ENCODE measurements at places on chromosomes 5 and 9. TPM values are rescaled to one million over a fixed set of nuclear protein-coding genes. Genes with fewer than 3 reads are reported as not detected.

- no peak for DNase-seq
Observed at GRCh38 chr5:176631383-176632200, 1.1 kb downstream of the EIF4E1B start.

DNA sequence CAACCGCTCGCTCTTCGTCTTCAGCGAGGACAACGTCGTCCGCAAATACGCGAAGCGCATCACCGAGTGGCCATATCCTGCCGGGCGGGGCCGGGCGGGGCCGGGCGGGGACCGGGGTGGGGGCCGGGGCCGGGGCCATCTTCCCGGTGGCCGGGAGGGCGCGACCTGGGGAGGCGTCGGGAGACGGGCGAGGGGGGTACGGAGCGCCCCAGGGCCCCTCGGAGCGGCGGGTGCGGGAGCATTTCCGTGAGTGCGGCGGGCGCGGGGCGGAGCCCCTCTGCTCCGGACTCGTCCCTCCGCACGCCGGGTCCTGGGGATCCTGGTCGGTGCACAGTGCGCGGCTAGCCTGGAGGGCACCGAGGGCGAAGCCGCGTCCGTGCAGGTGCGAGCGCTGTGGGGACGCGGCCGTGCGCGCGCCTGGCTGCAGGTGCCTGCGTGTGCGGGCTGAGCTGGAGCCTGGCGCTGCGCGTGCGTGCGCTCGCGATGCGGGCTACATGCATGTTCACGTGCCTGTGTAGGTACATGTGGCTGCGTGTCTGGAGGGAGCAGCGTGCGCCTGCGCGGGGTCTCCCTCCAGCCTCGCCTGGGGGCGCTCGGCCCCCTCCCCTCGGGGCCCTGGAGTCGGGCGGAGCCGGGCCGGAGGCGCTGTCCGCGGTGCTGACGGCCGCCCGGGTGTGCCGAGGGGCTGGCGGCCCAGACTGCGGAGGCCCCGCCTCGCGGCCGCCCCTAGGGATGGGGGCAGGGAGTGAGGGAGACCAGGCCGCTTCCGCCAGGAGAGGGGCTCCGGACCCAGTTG lies 762 bp downstream of the CACNA1B start:
- DNase-seq = no peak

DNA sequence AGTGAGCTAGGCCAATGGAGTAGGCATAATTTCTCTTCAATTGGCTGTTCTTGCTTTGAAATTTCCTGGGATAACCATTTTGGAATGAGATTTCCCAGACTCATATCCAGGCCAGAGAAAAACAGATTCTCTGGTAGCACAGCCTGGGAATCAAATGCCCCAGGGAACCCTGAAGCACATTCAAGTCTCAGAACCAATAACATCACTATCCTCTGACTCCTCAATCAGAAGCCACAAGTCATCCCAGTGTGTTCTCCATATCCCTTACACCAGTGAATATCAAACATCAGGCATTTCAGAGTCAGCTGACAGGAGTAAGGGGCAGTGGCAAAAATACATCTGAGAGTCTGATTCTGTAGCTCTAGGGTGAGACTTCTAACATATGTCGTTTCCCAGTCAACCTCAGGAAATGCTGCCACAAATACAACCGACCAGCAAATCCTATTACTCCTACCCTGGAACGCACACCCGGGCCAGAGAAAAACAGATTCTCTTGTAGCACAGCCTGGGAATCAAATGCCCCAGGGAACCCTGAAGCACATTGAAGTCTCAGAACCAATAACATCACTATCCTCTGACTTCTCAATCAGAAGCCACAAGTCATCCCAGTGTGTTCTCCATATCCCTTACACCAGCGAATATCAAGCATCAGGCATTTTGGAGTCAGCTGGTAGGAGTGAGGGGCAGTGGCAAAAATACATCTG lies 537.7 kb upstream of the NMUR2 start:
- no peak for DNase-seq

- DNase-seq = no peak
Observed at GRCh38 chr9:68931821-68932220, 82.1 kb downstream of the PRKACG start.

GRCh38 chr9:126623314-126623666 lies 9.6 kb downstream of the LMX1B start:
- DNase-seq = no peak

GRCh38 chr5:168843277-168844015 lies 264.3 kb upstream of the PANK3 start:
- DNase-seq = no peak

GRCh38 chr9:95211028-95211427 lies 106.5 kb downstream of the FANCC start:
- DNase-seq = no peak

The SPOCK1 gene
- 52.4 TPM for total RNA-seq

The C9orf50 gene
- 0.34 TPM for total RNA-seq

DNA sequence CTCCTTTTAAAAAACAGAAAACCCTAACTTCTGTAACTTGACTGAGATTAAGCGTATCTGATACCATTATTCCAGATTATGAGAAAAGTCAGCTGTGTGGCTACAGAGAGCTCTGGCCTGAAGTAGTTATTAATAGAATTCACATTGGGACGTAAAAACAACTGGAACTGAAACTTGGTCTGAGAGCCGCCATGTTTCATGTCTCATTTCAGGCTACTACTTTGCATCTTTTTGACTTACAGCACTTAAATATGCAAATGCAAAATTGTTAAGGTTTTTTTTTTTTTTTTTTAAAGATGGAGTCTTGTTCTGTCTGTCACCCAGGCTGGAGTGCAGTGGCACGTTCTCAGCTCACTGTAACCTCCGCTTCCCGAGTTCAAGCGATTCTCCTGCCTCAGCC lies 25.2 kb downstream of the MAP3K1 start:
- DNase-seq = no peak

The RPP25L gene
- 11.6 TPM for total RNA-seq

DNA sequence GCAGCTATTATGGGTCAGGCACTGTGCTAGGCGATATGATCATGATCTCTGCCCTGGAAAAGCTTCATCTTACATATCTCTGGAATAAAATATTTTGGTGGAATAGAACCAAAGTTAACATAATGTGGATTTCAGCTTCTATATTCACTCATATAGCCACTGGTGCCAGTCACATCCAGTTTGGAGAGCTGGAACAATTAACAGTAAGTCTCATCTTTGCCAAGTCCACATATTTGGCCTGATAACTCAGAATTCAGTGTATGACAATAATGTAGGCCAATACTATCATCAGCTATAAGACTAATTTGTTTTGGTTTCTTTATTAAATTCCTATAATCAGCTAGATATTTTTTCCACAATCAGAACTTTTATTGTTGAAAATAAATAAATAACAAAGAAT lies 5.9 kb upstream of the FAM13B start:
- DNase-seq = no peak

- DNase-seq = peak; percentile 78
Observed at GRCh38 chr5:7074176-7074575, 321.8 kb upstream of the ADCY2 start.

DNA sequence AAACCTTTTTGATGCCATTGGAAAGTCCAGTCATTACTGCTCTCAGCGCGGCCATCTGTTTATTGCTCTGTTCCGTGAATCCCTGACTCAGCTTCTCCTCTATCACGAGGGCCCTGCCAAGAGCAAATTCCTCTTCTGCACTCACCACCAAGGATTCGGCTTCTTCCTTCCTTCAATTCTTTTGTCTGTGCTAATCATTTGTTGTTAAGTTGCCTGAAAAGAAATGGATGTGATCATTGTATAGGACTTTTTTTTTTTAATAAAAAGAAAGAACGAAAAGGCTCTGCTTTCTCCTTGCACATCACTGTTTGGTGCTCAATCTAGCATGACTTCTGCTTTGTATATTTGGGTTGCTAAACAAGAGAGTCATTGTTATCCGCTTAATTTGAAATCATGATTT lies 128.7 kb upstream of the PIK3R1 start:
- DNase-seq = no peak

The OTP gene
- not detected for total RNA-seq

GRCh38 chr5:101534491-101535110 lies 631.5 kb upstream of the ST8SIA4 start:
- DNase-seq = no peak

DNA sequence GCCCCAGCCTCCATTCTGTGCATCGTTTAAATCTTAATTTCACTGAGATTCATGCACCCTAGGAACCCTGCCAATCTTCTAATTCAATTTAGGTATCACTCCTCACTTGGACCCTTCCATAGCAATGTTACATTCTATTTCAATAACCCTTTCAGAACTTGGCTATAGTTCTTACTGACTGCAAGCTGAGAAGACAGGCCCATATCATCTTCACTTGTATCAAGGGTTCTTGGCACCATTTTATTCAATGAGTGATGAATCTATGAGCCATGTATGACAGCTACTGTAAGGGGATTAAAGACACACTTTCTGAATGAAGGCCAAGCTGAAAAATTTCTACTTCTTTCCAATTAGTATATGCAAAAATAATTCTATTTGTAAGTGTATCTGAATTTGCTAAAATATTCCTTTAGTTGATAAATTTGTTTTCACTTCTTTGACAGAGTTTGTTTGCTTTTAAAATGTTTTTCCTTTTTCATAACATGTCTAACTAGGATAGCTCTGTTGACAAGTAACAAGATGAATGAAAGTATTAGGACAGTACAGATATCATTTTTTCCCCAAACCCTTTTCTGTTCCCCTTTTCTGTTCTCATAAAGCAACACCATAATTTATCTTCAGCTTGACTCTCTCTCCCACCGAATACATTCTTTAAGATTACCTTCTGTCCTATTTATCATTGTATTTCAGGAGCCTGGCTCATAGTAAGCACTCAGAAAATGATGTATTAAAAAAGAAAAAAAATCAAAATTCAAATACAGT lies 9.6 kb downstream of the ITGA2 start:
- no peak for DNase-seq

DNA sequence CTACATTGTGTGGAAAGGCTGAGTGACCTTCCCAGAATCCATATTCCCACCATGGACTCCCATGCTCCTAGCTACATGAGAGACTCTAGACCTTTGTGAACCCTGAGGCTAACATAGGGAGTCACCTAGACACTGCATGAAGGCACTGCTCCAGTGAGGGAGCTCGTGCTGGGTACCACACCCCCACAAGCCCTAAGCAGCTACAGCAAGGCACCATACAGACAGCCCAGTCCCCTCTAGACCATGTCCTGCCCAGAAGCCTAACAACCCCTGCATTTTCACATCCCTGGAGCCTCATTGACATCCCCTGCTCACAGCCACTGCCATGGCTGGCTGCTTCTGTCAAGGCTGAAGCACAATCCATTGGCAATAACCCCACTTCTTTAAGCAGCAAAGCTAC lies 176.5 kb upstream of the CTNND2 start:
- peak; percentile 55 for DNase-seq

GRCh38 chr5:163489055-163489744 lies 16.2 kb upstream of the MAT2B start:
- no peak for DNase-seq

- no peak for DNase-seq
Observed at GRCh38 chr5:104540448-104540847, 977.9 kb upstream of the NUDT12 start.

The HDHD3 gene
- 19.5 TPM for total RNA-seq

DNA sequence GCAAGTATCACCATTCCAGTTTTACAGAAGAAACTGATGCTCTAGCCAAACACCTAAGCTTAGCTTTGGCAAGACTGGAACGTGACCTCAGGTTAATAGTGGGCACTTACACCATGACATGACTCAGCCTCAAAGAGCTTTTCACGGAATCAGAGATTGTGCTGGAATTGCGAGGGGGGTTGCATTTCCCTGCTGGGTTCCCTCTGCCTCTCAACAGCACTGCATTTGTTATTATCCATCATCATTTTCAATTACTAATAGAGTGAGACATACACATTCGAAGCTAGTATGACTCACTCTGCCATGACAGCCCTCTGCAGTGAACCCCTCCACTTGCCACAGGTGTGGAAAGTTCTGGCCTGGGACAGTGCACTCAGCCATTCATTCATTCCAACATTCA lies 8.0 kb downstream of the SPOCK1 start:
- no peak for DNase-seq

- DNase-seq = no peak
Observed at GRCh38 chr5:64519263-64519662, 13.4 kb downstream of the RGS7BP start.

DNA sequence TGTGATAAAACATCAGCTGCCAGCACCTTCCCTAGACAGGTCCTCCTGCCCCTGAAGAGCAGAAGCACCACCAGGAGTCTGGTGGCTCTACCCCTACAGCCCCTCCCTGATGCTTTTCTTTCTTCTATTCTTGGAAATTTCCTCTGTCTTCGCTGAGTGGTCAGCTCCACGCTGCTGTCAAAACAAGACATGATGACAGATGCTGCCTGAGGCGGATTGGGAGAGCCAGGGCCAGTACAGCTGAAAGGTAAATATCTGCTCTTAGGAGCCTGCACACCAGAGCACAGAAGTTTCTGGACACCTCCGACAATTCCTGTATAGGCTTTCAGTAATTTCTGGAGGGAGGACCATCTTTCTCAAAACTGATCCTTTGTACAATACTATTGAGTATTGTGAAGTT lies 4.7 kb upstream of the OR1Q1 start:
- DNase-seq = no peak

DNA sequence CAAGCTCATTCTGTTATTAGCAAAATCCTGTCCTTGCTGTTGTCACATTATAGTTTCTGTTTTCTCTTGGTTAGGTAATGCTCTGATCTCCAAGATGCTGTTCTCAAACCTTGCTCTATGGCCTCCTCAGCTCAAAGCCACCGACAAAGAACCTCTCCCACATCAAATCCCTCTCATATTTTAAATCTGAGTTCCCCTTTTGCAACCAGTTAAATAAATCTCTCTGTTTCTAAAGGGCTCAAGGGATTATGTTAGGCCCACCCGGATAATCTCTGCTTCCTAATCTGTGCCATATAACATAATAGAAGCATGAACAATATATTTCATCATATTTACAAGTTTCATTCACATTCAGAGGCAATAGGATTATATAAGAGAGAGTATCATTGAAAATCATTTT lies 286.0 kb downstream of the CYLC2 start:
- no peak for DNase-seq

DNA sequence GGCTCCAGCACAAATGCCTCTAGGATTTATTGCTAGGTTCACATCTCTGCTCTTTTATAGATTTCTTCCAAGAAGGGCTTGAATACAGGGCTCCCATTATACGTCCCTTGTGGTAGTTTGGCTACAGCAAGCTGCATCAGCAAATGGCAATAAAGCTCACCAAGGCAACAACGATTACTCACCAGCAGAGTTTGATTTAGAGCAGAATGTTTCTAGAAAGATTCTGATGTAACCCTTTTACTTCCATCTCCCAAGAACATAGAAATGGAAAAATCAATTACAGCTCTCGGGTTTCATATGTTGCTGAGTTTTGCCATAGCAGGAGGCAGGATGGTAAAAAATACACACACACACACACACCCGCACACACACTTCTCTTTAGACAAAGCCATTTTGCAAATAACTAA lies 124.2 kb upstream of the TNPO1 start:
- DNase-seq = no peak

DNA sequence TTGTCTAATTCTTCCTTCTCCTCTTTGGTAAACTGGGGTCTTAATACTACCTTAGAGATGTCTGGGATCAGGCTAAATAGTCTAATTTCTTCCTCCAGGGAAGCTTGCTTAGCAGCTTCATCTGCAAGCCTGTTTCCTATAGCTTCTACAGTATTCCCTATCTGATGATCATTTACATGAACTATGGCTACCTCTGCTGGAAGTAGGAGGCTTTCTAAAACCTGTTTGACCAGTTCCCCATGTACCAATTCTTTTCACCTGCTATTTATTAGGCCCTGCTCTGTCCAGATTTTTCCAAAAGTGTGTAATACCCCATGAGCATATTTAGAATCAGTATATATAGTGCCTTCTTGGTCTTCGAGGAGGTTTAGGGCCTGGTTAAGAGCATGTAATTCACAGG lies 619.8 kb downstream of the HINT1 start:
- DNase-seq = no peak

Data from esophagus muscularis mucosa (tissue), 4 donors.